ENCODE measurements at places on chromosomes 11 and 22. TPM values are rescaled to one million over a fixed set of nuclear protein-coding genes. Genes with fewer than 3 reads are reported as not detected.

The PRODH gene
- total RNA-seq = 0.17 TPM

The SYT13 gene
- not detected for total RNA-seq

The GLYATL2 gene
- total RNA-seq = 5.5 TPM

The MACROD1 gene
- total RNA-seq = 22.4 TPM

The OR10A3 gene
- not detected for total RNA-seq

The BTBD18 gene
- total RNA-seq = not detected

All from smooth muscle cell of trachea (primary cell).